KG1 (cell line): ENCODE measurements at places on chromosomes 7 and 10.

- no peak for DNase-seq
Measured at GRCh38 chr10:100522945-100523344, 3.3 kb upstream of the SEC31B start.

- DNase-seq, result no peak
Measured at GRCh38 chr10:102540023-102540422, 36.3 kb downstream of the SUFU start.

GRCh38 chr10:30529373-30529998, 95.5 kb downstream of the MAP3K8 start:
- peak; percentile 91 for DNase-seq

- DNase-seq, result no peak
Measured at GRCh38 chr10:125156196-125156595, 4.2 kb downstream of the CTBP2 start.

DNA sequence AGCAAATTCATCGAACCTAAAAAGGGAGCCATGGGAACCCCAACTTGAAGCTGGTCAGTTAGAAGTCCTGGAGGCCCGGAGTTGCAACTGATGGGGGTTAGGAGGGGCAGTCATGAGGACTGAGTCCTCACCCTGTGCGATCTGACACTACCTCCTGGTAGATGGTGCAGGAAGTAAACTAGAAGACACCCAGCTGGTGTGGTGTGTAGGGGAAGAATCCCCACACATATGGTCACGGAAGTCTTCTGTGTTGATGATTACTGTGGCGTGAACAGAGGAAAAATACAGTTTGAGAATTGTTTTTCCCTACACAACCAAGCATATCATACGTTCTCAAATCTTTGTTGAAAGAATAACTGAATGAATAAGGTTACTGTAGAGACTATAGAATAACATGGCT, 164.6 kb upstream of the KCTD7 start:
- no peak for DNase-seq

GRCh38 chr7:153397906-153398305, 638.4 kb downstream of the ACTR3B start:
- no peak for DNase-seq

DNA sequence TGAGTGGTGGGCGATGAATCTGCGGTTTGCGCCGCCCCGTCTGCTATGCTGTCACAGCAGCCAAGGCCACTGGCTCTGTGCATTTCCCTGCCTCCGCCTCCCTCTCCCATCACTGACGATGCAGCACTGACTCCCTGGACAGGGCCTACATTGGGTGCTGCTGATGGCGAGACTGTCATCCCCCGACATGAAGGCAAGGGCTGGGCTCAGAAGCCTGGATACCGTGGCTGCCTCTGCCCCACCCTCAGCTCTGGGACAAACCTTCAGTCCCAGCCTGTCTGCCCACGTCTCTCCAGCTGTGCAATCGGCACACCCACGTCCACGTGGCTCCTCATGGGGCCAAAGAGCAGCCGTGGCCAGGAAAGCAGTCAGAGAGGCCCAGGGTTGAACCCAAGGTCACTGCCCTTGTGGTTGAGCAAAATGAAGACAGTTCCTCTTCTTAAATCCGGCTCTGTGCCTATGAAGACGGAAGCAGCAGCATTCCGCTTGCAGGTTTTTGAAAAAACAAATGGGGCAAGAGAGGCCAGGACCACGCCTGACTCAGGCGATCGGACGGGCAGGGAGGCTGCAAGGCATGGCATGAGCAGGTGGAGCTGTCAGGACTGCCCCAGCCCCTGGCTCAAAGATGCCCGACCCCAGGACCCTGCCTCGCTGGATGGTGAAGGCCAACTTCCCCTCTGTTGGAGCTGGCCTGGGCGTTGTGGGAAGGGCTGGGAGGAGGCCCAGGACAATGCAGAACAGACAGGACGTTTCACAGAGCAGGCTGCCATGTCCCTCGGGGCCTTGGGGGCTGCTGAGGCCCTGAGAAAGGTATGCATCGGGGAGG, 517.5 kb downstream of the DNAJB6 start:
- peak; percentile 86 for DNase-seq

DNA sequence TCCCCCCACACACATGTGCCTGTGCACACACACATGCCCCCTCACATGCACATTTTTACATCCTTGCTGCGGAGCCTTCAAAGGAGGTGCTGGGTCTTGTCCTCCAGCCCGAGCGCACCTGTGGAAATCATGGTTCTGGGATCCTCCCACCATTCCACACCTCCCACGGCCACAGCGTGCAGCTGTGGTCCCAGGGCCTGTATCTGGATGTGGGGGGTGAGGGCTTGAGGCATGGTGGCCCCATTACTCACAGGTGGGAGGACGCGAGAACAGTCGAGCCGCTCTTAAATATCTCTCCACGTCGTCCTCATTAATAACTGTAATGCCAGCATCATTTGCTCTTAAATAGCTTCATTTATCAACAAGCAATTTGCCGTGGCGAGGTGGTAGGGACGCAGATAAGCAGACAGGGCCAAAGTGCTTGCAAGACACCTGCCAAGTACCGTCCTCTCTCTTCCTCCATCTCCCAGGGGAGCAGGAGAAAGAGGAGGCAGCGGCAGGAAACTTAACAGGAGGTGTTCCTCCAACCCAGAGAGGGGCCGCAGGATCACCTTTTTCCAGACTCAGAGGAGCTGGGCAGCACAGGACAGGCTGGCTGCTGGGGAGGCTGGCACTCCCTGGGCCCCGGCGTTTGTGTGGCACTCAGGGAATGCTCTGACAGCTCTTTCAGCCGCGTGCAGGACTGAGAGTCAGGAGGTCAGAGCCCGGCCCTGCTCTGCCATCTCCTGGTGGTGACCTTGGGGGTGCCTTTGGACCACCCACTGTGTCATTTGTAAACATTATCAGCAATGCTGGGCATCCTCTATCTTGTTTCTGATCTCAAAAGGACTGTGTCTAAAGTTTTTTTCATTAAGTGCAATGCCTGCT, 87.4 kb downstream of the CDH23 start:
- DNase-seq, result no peak

DNA sequence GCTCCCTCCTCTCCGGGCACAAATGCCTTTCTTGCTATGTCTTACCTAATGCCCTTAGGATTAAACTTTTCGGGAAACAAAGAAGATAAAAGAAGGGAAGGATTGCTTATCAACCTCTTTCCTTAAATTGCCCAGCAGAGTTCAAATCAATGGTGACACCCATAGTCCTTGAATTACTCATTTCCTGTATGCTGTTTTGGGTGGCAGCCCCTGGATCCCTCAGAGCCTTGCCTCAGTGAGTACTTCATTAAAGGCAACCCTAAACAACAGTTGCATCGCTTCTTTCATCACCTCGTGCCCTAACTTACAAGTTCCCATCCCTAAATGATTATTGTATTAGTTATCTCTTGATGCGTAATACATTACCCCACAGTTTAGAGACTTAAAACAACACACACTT, 31.6 kb upstream of the WAPL start:
- no peak for DNase-seq

- peak; percentile 31 for DNase-seq
Measured at GRCh38 chr10:6364893-6365292, 162.2 kb downstream of the PFKFB3 start.

- DNase-seq, result no peak
Measured at GRCh38 chr7:23136216-23136615, 30.6 kb downstream of the KLHL7 start.

GRCh38 chr7:15279640-15280039, 282.2 kb downstream of the AGMO start:
- DNase-seq, result no peak

DNA sequence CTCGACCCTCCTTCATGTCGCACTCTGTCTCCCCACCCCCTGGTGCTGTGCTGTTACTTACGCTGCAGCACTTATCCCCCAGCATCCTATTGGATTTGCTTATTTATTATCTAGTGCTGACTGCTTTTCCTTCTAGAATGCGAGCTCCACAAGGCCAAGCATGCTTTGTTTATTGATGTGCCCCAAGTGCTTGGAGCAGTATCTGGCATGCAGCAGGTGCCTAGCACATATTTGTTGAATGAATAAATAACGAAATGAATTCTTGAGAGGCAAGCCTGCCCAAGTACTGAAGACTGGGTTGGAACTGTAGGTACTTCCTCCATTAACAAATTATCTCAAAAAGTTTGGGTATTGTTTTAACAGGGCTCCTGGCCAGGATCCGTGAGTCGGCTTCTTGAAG, 24.8 kb upstream of the ZNF32 start:
- no peak for DNase-seq

DNA sequence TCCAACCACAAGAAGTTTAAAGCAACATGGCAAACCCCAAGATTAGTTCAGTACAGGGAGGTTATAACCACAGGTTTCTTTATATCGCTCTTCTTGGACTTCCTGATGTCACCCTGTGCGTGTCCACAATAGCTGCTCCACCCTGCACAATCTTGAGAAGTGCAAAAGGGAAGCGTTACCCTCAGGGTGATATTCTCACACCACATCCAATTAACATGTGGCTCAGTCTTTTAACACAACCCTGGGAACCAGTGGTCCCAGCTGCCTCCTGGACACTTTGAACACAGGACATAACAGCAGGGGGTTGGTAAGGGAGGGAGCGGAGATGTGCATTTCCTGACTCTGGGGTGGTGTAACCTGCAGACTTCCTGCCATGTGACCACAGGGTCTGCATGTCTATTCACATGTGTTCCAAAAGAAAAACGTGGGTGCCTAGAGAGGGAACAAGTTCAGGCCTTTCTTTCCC, 64.6 kb downstream of the GSAP start:
- DNase-seq, result peak; percentile 80

- no peak for DNase-seq
Measured at GRCh38 chr7:95517870-95518269, 32.1 kb downstream of the ASB4 start.

GRCh38 chr7:76409537-76409936, at the start of gene SSC4D:
Gene SSC4D (minus strand): TSS chr7:76409697. CDS start chr7:76404439, 5,258 bp downstream.
- no peak for DNase-seq

GRCh38 chr7:27650283-27650682, 12.4 kb downstream of the HIBADH start:
- DNase-seq, result no peak

DNA sequence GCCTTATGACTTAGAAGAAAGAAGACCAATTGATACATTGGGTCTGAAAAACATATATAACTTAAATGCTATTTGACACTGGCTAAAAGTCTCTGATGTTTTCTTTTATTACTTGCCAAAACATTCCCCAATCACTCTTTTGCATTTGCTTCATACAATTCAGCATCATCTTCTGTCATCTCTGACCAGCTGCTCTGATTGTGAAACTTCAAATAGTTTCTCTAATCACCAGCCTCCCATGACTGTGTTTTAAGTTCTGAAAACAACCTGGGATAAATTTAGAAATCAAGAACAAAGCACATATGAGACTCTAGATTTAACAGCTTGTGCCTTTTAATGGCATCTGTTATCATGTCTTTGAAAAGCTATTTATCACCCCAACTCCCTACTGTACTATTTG, 208.4 kb upstream of the KCND2 start:
- no peak for DNase-seq

DNA sequence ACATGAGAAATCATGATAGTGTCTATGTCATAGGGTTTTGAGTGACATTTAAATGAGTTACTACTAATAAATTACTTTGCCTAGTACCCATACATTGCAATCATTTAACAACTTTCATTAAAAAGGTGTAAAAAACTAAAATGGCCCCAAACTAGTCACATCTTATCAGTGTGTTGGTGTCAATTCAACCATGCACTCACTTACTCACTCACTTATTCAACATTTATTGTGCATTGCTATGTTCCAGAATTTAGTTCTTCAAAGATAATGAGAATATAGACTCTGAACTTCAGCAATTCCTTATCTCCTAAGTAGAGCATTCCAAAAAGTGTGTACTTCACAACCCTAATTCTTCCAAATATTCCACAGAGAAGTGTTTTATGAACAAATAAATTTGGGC, 965.7 kb downstream of the REEP3 start:
- no peak for DNase-seq

GRCh38 chr10:6328699-6329423, 126.1 kb downstream of the PFKFB3 start:
- no peak for DNase-seq

DNA sequence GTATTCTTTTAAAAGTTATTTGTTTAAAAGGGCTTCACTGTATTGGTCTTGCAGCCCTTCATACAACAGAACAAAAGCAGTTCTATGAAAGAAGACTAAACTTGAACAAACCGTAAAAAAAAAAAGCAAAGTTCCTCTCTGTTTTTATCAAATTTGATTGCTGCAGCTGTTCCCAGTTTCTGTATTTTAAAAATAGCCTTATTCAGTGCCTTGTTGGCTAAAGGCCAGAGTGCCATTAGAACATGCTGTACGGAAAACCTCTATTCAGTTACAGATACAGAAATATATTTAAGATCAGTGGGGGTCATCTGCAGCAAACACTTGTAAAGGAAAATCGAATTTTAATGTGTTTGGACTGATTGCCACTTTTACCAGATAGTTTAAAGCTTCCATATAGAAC, 207.8 kb upstream of the ETV1 start:
- no peak for DNase-seq

DNA sequence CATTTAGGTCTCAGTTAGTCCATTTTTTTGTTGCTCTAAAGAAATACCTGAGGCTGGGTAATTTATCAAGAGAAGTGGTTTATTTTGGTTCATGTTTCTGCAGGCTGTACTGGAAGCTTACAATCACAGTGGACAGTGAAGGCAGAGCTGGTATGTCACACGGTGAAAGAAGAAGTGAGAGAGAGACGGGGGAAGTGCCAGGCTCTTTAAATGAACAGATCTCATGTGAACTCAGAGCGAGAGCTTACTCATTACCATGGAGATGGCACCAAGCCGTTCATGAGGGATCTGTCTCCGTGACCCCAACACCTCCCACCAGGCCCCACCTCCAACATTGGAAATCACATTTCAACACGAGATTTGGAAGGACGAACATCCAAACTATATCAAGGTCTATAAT, 18.9 kb upstream of the PNLIPRP3 start:
- no peak for DNase-seq

- DNase-seq, result no peak
Measured at GRCh38 chr7:43292384-43292783, 179.9 kb downstream of the HECW1 start.

DNA sequence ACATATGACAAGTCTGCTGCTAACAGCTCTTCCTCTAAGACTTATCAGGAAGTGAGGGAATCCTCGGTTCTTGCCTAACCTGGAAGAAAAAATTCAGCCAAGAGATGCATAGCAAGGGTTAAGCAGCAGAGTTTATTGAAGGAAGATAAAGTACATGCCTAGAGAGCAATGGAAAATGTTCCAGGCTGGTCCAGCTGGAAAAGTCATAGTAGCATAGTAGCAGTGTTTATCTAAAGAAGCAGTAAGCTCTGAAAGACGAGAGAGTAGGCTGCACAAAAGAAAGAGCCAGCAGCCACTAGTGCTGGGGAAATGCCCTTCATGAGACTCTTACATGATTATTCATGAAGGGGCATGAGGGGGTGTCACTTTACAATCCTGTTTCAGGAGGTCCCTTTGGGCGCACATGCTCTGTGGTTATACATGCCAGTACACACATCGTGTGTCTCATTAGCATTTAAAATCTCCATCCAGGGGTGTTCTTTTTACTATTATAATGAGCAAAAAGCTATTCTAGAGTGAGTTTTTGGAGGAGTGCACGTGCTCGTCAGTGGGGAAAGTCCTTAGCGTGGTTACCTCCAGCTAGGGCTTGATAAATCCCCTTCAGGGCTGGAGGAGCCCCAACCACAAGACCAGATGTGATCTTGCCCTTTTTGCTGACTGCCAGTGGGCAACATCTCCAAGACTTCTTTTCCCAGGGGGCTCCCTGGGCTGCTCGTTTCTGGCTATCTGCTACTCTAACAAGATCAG, 716.1 kb downstream of the PARD3 start:
- no peak for DNase-seq
